ENCODE measurements at places on chromosomes 7 and 10.

- no peak for DNase-seq
Measured at GRCh38 chr10:79936625-79937615, 12.0 kb downstream of the SFTPD start.

DNA sequence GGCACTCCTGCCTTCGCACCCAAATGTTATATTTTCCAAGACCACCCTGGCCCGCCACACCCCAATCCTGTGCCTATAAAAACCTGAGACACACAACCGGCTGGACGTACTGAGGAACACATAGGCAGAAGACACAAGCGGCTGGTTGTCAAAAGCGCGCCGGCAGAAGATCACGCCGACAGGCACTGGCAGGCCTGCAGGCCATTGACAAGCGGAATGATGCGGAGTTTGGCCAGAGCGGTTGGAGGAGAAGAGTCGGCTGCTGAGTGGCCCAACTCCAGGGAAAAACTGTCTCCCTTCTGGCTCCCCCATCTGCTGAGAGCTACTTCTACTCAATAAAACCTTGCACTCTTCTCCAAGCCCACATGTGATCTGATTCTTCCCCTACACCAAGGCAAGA is 39.7 kb upstream of the SAMD8 start:
- DNase-seq, result no peak

- DNase-seq, result no peak
Measured at GRCh38 chr7:12569673-12570072, 847 bp upstream of the SCIN start.

DNA sequence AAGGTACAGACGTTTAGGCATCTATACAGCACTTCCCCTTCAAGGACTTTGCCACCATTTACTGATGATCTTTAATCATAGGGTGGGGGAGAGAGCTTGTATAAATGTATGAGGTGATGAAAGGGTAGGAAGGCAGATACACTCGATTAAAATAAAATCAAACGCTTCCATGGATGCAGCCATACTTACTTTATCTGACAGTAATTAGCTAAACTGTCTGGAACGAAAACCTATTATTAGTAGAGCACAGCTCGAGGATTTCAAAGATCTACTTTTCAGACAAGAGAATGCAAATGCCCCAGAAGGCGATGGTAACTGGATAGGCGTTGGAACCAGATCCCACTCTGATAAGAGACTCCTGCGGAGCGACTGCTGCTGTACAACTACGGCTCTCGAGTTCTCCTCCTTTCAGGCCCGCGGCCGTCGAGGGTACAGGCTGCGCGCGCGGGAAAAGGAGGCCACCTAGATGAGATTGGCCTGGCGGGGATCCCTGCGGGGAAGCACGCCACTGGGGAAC is 3.1 kb upstream of the NKX2-3 start:
- DNase-seq, result no peak

GRCh38 chr7:105741982-105742381 is 134.4 kb downstream of the ATXN7L1 start:
- DNase-seq, result no peak

DNA sequence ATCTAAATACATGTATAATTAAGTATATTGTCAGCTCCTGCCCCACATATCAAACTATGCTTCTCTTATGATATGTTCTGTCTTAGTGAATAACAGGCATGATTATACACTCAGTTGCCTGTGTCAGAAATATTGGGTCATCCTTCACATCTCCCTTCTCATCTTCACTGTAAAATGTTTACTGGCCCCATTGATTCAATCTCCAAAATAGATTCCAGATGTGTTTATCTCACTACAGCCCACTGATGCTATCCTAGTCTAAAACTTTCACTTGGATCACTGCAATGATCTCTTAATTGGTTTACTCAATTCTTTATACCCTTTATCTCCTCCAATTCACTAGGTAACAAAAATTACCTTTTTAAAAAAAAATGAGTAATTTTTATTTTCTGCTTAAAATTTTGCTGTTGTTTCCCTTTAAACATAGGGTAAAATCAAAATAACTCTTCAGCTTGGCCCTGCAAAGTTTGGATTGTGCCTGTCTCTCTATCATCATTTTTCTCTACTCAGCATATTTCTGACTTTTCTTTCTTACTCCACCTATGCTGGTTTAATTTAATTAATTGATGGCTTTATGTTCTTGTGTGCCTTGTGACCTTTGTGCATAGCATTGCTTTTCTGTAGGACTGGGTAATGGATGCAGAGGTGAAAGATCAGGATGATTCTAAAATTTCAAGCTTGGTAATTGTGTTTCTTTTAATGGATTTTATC is 233.9 kb upstream of the FOXP2 start:
- DNase-seq, result no peak

GRCh38 chr7:96330193-96330592 is 8.3 kb upstream of the SLC25A13 start:
- DNase-seq, result no peak

GRCh38 chr7:123401295-123401694 is 133.1 kb downstream of the IQUB start:
- no peak for DNase-seq

DNA sequence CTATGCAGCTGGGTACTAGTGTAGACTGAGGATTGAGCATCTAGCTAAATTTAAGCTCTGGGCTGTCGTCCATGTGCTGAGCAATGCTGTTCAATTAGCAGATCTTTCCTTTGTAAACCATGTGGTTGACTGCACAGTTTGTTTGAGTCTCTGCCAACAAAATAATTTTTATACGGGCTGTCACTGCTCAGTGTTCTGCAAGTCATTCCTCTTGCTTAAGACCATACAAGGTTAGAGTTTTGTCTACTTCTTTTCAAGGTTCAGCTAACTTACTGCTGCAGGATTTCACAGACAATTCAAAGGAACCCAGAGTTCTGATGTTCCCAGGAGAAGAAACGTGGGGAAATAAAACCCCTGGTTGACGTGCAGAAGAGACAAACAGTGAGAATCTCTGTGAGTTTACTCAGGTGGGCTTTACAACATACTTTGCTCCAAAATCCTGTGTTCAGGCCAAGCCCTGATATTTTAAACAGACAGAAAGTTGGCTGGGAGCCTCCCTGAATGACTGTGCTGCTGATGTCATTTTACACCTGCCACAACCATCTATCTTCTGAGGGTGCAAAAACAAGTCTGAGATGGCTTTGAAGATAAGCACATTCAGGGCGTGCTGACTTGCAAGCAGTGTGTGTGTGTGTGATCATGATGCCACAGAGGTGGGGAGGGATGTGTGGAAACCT is 177.1 kb upstream of the SVIL start:
- DNase-seq, result no peak

GRCh38 chr7:96199421-96199820 is 122.5 kb downstream of the SLC25A13 start:
- no peak for DNase-seq

DNA sequence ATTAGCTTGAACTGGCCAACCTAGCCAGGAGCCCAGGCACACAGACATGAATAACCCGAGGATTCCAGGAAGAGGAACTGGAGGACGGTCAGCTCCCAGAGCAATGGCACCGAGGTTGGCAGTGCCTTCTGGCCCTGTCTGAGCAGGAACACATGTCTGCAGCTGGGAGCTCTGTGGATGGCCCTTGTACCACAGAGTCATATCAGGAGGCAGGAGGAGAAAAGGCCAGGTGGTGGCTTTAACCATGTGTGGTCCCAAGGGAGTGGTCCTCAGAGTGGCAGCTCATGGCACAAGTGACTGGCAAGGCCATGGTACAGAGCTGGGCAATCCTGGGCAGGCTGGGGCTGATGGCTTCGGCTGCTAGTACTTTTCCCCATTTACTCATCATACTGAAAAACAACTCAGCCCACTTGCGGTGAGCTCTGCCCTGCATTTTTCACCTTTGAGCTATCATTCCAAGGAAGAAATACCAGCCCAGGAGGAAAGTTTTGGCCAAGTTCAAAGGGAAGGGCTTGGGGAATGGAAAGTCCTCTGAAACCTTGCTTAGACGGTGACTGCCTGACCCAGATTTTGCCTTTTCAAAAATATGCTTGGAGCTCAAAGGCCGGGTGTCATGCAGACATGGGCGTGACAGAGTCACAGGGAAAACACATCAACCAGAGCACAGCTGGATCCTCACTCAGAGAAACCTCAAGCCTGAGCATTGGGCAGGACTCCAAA is 25.7 kb upstream of the LOXL4 start:
- DNase-seq, result no peak

GRCh38 chr10:90977855-90978486 is 57.1 kb upstream of the ANKRD1 start:
- no peak for DNase-seq

DNA sequence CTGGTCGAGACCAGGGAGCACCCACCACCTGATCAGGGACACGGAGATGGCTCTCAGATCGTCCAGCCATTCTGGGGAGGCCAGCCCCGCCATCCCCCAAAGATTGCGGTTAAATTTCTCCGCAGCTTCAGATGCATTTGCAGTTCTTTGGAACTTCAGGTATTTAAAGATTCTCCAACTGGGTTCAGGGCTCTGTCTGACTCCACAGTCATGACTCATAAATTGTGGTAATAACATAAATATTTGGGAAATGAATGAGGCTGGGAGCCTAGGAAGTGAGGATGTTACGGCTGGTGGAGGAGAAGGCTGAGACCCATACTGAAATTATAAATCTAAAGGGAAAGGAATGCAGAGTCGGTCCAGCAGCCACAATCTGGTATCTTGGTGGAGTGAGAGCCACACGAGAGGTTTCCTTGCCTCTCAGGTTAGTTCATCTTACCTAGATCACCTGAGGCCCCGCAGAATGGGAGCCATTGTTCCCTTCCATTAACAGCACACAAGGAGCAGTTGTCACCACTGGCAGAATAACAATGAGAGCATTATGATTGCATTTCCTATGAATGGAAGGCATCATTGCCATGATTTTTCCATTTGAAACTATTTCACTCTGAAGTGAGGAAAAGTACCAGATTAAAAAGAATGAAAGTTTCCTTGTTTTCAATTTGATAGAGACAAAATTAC is 26.7 kb upstream of the DNAJB6 start:
- DNase-seq, result no peak
